ENCODE measurements at places on chromosomes 16 and 17.

DNA sequence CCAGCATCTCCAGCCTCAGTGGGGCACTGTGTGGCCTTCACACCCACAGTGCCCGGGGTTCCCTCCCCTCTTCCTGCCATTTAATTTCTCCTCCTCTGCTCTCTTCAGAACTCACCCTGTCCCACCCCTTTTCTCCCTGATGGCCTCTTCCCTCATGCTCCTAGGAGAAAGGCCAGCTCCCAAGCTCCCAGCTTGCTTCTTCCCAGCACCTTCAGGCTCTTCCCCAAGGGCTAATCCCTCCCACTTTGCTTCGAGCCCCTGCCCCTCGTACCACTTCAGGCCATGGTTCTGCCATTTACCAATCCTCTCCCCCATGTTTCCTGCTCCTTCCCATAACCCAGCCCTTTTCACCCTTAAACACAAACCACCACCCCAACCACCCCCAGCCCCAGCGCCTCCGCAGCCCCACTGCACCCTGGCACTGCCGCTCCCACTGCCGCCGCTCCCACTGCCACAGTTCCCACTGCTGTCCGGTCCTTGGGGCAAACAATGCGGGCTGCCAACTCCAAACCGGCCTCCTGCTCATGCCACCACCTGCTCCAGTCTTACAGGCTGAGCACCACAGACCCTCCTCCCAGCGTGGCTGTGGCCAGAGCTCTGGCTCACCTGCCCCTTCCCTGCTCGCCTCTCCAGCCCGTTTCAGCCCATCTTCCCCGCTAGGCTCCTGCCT is 28.6 kb downstream of the ADAM11 start:
- DNase-seq, result no peak

GRCh38 chr17:60223456-60223855 is 73.7 kb downstream of the CA4 start:
- no peak for DNase-seq

- DNase-seq, result no peak
Measured at GRCh38 chr16:84463221-84463620, 41.2 kb downstream of the MEAK7 start.

GRCh38 chr16:69927056-69927757 is 23.9 kb upstream of the CLEC18A start:
- no peak for DNase-seq

GRCh38 chr17:2435181-2435741 is 34.4 kb upstream of the MNT start:
- DNase-seq, result no peak

All from inflammatory macrophage treated with lipopolysaccharide for 1 hour (primary cell).